ENCODE measurements at places on chromosomes 1 and 21. TPM values are rescaled to one million over a fixed set of nuclear protein-coding genes. Genes with fewer than 3 reads are reported as not detected.

KLHDC8A gene
- total RNA-seq, result not detected

HSD11B1 gene
- total RNA-seq, result not detected

C1orf116 gene
- total RNA-seq, result 0.03 TPM

SEC16B gene
- total RNA-seq, result 0.82 TPM

- no peak for DNase-seq
- H3K27ac ChIP-seq, result no peak overlapping the region
- no peak overlapping the region for H3K4me3 ChIP-seq
Observed at GRCh38 chr1:100752791-100753190, 33.2 kb downstream of the VCAM1 start.

DNA sequence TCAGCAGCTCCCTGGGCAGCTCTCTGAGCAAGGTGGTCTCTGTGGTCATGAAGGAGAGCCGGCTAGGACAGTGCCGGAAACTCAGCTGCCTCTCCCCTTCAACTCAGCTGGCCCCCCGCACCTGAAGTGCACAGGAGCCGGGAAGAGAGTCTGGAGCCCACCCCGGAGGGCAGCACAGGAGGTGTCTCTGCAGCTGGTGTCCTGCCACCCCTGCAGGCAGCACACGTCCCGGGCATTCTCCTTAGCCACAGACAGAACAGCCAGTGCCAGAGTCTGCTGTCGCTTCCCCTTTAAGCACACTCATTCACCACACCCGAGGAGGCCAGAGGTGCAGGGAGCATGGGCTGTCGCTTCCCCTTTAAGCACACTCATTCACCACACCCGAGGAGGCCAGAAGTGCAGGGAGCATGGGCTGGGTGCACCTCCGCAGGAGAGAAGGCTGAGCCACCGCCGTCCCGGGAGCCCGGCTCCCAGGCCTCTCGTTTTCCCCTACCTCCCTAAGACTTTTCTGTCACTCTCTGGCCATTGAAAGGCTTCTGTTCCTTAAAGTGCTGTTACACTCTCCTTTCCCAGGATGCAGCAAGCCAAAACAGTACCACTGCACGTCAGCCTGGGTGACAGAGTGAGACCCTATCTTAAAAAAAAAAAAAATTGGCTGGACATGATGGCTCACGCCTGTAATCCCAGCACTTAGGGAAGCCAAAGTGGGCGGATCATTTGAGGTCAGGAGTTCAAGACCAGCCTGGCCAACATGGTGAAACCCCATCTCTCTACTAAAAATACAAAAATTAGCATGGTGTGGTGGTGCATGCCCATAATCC lies 16.9 kb upstream of the SAMD11 start:
- H3K27ac ChIP-seq, result no peak overlapping the region
- H3K36me3 ChIP-seq, result no peaks in the 10 kb centered on the region
- peaks cover 30% of the 10 kb centered on the region for H3K4me1 ChIP-seq
- DNase-seq, result peak; percentile 52
- H3K4me3 ChIP-seq, result no peak overlapping the region

DNA sequence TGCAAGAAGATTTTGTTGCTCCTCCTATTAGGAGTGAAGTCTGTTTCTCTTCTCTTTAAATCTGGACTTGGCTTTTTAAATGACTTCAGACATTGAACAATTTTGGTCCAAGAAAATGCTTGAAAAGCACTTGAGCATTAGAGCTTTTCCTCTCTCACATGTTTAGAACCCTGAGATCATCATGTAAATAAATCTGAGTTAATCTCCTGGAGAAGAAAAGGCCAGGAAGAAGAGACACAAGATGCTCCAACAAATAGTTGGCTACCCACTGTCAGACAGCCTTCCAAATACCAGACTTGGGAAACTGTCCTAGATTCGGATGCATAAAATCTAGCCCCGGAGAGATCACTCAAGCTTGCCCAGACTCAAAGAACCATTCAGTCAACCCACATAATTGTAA lies 1353.1 kb upstream of the ADGRL4 start:
- H3K4me1 ChIP-seq, result no peaks in the 10 kb centered on the region
- H3K4me3 ChIP-seq, result no peak overlapping the region
- no peaks in the 10 kb centered on the region for H3K27me3 ChIP-seq
- H3K36me3 ChIP-seq, result no peaks in the 10 kb centered on the region
- no peak overlapping the region for H3K27ac ChIP-seq
- no peak for DNase-seq

DNA sequence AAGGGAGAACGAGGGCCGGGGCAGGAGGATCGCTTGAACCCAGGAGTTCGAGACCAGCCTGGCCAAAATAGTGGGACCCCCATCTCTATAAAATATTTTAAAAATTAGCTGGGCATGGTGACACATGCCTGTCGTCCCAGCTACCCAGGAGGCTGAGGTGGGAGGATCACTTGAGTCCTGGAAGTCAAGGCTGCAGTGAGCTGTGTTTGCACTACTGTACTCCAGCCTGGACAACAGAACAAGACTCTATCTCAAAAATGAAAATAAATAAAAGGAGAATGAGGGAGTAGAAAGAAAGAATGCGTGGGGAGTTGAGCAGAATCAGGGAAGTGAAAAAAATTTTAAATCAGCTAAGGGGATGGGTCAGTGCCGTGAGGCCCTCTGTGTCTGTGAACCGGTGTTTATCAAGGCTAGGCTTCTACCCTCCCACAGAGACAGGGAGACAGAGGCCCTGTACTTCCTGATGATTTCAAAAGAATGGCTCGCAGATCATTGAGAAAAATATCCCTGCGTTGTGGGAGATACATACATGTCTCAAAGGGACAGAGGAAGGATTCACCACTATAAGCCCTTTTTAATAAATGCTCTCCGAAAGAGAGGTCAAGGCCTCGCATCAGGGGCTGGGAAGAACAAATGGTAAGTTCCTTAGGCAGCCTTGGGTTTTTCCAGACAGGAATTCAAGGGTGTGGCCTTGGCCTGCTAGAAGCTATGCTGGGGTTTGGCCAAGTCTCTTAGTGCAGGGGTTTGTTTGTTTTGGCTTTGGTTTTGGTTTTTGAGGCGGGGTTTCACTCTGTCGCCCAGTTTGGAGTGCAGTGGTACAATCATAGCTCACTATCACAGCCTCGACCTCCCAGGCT lies 20.7 kb downstream of the IL10RB start:
- H3K27me3 ChIP-seq, result no peaks in the 10 kb centered on the region
- H3K4me3 ChIP-seq, result no peak overlapping the region
- H3K36me3 ChIP-seq, result peaks cover 62% of the 10 kb centered on the region
- H3K4me1 ChIP-seq, result peaks cover 44% of the 10 kb centered on the region
- peak; percentile 86 for DNase-seq

- DNase-seq, result peak; percentile 35
- H3K27me3 ChIP-seq, result no peaks in the 10 kb centered on the region
- H3K36me3 ChIP-seq, result no peaks in the 10 kb centered on the region
Observed at GRCh38 chr1:30038134-30039025, 685.0 kb downstream of the MATN1 start.

DNA sequence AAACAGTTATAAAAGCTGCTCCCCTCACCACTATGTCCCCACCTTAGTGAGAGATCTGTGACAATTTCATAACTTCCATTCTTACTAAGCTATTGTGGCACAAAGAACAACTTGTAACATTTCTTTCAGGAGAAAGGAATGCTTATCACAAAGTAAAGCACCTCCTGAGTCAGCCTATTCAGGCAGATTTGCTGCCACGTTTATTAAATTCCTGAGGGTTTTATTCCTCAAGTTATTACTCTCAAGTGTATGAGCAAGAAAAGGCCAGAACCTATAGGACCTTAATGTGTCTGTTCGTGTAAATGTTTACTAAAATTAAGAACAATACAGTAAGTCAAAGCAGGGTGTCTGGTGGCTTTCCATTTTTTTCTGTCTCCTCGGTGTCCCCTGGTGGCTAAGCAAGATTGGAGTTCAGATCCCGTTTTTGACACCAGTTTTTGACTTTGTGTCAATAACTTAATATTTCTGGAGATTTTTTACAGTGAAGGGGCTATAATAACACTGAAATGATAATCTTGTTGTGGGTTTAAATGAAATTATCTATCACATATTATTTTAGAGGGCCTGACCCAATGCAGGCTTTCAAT lies 1539.6 kb downstream of the BRINP3 start:
- no peaks in the 10 kb centered on the region for H3K4me1 ChIP-seq
- DNase-seq, result no peak
- H3K36me3 ChIP-seq, result no peaks in the 10 kb centered on the region
- no peaks in the 10 kb centered on the region for H3K27me3 ChIP-seq
- no peak overlapping the region for H3K4me3 ChIP-seq

- no peak for DNase-seq
- no peaks in the 10 kb centered on the region for H3K4me1 ChIP-seq
- H3K4me3 ChIP-seq, result no peak overlapping the region
Observed at GRCh38 chr1:192489748-192490147, 85.8 kb upstream of the RGS1 start.

DNA sequence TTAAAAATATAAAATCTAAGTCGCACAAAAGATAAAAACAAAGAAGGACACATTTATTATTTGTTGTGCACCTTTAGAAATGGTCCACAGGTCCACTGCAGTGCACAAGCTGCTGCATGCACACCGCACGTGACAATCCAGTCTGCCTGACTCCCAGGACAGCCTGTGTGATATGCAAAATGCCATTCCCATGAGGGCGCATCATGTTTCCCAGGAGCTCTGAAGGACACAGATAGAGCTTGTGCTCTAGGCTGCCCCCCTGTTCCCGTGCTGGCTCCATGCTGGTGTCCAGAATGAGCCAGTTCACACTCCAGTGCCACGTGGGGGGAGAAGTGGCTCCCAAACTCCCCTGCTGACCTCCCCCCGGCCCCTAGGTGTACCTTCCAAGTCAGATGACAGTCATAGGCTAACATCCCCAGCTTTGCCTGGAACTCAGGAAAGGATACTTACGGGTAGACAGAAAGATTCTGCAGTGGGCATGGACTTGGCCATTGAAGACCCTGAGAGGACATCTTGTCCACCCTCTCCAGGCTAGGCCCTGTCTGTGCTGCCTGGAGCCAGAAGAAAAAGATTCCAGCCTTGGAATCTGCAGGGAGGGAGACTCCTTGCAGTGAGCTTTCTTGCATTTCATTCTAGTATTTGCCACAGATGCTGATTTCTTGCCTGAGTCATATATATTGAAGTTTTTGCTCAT lies 26.3 kb downstream of the RAB7B start:
- no peak overlapping the region for H3K4me3 ChIP-seq
- H3K27ac ChIP-seq, result no peak overlapping the region
- no peak for DNase-seq
- no peaks in the 10 kb centered on the region for H3K27me3 ChIP-seq

DNA sequence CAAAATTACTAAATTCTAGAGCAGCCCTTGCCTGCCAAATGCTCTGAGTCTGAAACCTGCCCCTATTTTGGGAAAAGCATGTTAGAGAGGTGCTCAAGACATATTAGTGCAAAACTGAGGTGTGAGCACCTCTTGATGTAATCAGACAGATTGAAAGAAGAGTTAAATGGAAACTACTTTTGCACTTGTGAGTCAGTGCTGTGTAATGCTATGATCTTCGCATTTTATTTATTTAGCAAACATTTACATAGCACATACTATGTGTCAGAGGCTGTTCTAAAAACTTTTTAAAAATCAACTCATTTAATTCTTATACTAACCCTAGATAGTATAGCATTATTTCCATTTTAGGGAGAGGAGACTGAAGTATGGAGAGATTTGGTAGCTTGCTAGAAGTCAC lies 138.1 kb downstream of the ELAVL4 start:
- H3K27me3 ChIP-seq, result no peaks in the 10 kb centered on the region
- H3K4me1 ChIP-seq, result no peaks in the 10 kb centered on the region
- H3K4me3 ChIP-seq, result no peak overlapping the region
- H3K36me3 ChIP-seq, result no peaks in the 10 kb centered on the region

DNA sequence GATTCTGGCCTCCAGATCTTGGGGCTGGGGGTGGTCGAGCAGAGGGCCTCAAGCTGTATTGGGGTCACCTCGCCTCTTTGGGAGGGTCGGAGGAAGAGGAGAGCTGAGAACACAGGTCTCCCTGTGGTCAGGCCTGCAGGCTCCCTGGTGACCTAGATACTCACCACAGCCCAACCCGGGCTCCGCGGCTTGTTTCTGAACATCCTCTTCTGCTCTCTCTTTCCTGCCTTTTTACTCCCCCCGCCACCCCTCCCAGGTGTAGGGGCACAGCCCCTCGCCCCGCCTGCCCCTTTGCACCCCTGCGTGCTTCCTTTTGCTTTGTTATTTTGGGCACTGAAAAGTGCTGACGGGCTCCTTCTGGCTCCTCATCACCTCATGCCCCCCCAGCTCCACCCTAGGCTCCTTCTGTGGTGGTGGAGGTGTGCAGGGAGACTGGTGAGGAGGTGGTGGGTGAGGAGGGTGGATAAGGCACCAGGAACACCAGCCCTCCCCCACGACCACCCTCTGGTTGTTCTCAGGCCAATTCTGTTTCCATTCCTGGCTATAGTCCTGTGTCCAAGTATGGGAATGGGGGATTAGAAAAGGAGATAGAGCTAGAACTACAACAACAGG lies 10.6 kb upstream of the LINGO4 start:
- no peaks in the 10 kb centered on the region for H3K36me3 ChIP-seq
- H3K4me3 ChIP-seq, result no peak overlapping the region
- no peak for DNase-seq
- no peaks in the 10 kb centered on the region for H3K4me1 ChIP-seq

GRCh38 chr1:61604684-61605083 lies 120.3 kb downstream of the TM2D1 start:
- H3K27ac ChIP-seq, result no peak overlapping the region
- H3K36me3 ChIP-seq, result no peaks in the 10 kb centered on the region
- DNase-seq, result no peak
- no peak overlapping the region for H3K4me3 ChIP-seq
- H3K27me3 ChIP-seq, result no peaks in the 10 kb centered on the region

Measured in SJSA1 (cell line).